ENCODE measurements at places on chromosomes 12 and 14.
A peak's percentile ranks its signal among the peaks of the same experiment; 100 is the strongest.

- H3K27ac ChIP-seq, result no peak overlapping the region
- DNase-seq, result peak; percentile 88
- peaks cover 8% of the 10 kb centered on the region for H3K4me1 ChIP-seq
- no peaks in the 10 kb centered on the region for H3K27me3 ChIP-seq
- H3K36me3 ChIP-seq, result no peaks in the 10 kb centered on the region
Measured at GRCh38 chr14:70045844-70046535, 142.8 kb downstream of the SLC8A3 start.

- no peaks in the 10 kb centered on the region for H3K27me3 ChIP-seq
- H3K4me1 ChIP-seq, result no peaks in the 10 kb centered on the region
- H3K36me3 ChIP-seq, result peaks cover 6% of the 10 kb centered on the region
- no peak for DNase-seq
- no peak overlapping the region for H3K4me3 ChIP-seq
- no peak overlapping the region for H3K27ac ChIP-seq
Measured at GRCh38 chr14:29518335-29518734, 409.3 kb downstream of the PRKD1 start.

- peaks cover 6% of the 10 kb centered on the region for H3K27me3 ChIP-seq
- peak overlapping the region; percentile 87 for H3K4me3 ChIP-seq
- peaks cover 9% of the 10 kb centered on the region for H3K36me3 ChIP-seq
- peaks cover 10% of the 10 kb centered on the region for H3K4me1 ChIP-seq
Measured at GRCh38 chr12:64780132-64780530, 20.9 kb upstream of the GNS start.

- no peaks in the 10 kb centered on the region for H3K36me3 ChIP-seq
- no peak overlapping the region for H3K4me3 ChIP-seq
- H3K4me1 ChIP-seq, result peaks cover 9% of the 10 kb centered on the region
- DNase-seq, result no peak
- H3K27ac ChIP-seq, result no peak overlapping the region
- H3K27me3 ChIP-seq, result peaks cover 8% of the 10 kb centered on the region
Measured at GRCh38 chr14:64912261-64912660, 2.0 kb upstream of the CHURC1 start.

GRCh38 chr12:56425193-56425592 lies 24.0 kb downstream of the TIMELESS start:
- no peaks in the 10 kb centered on the region for H3K4me1 ChIP-seq
- H3K36me3 ChIP-seq, result no peaks in the 10 kb centered on the region
- DNase-seq, result no peak

- H3K27ac ChIP-seq, result no peak overlapping the region
- no peaks in the 10 kb centered on the region for H3K4me1 ChIP-seq
- H3K27me3 ChIP-seq, result no peaks in the 10 kb centered on the region
- H3K36me3 ChIP-seq, result peaks cover 5% of the 10 kb centered on the region
- H3K4me3 ChIP-seq, result no peak overlapping the region
Measured at GRCh38 chr12:67818459-67818903, 169.9 kb downstream of the DYRK2 start.

DNA sequence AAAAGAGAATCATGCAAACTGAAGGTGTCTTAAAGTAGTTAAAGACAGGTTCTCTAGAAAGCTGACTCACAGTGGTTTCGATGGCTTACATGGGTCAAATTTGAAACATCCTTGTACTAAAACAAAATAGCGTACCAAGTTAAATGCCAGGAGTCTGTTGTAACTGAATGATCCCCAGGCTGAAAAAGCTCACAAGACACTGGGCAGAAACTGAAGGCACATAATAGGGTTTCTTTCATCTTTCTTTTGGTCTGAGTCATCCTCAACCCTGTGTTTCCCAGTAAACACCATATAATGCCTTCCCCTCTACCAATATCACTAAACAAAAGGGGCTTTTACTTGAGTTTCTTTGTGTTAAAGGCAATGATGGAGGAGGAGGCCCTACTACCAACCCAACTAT lies 12.8 kb downstream of the ZFYVE1 start:
- H3K27ac ChIP-seq, result no peak overlapping the region
- H3K36me3 ChIP-seq, result peaks cover 2% of the 10 kb centered on the region
- peaks cover 2% of the 10 kb centered on the region for H3K4me1 ChIP-seq
- no peaks in the 10 kb centered on the region for H3K27me3 ChIP-seq
- DNase-seq, result no peak

GRCh38 chr14:24072436-24072835 lies 1.1 kb downstream of the CPNE6 start:
- DNase-seq, result no peak
- H3K36me3 ChIP-seq, result peaks cover 2% of the 10 kb centered on the region
- peak overlapping the region; percentile 59 for H3K27ac ChIP-seq
- H3K4me3 ChIP-seq, result no peak overlapping the region

GRCh38 chr14:34038358-34039057 lies 87.6 kb upstream of the EGLN3 start:
- no peak overlapping the region for H3K27ac ChIP-seq
- no peak overlapping the region for H3K4me3 ChIP-seq
- peaks cover 2% of the 10 kb centered on the region for H3K4me1 ChIP-seq
- H3K27me3 ChIP-seq, result no peaks in the 10 kb centered on the region
- DNase-seq, result no peak
